ENCODE measurements at places on chromosomes 4 and X.

DNA sequence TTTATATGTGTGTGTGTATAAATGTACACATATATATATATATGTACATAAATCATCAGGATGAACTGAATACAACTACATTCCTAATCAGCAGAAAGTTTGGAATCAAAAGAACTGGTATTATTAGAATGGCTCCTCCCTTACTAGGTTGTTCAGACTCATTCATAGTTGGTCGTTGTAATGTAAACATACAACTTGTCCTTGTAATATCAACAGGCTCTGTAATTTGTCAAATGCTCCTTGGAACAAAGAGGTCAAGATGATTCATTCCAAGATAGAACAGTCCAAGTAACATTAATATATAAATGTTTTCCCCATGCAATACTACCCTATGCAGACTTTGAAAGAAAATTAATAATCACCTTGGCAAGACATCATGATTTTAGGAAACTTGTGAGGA, 351.4 kb upstream of the SMIM31 start:
- no peak for DNase-seq

DNA sequence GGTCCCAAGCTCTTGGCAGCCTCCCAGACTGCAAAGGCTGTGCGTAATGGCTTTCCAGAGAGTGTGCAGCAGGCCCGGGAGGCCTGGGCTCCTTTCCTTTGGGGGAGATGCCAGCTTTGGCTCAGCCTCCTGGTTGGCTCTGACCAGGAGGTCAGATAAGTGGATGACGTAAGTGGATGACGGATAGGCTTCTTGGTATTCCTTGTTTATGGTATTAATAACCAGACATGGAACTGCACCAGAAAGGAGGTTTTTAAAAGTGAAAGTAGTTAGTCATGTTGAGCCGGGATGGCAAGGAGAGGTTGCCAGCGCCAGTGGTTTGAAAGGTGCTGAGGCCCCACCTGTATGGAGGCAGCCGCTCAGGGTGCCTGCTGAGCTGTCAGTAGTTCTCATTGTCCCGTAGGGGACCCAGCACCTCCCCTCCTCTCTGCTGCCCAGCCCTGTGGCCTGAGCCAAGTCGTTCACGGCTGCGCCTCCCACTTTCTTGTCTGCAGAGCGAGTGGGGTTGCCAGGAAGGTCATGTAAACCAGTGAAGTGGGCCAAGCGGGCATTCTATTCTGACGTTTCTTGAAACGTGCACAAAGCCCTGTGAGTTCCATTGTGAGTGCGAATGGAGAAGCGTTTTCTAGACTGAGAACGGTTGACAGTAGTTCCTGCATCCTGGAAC, 28.7 kb upstream of the STOX2 start:
- DNase-seq = no peak

DNA sequence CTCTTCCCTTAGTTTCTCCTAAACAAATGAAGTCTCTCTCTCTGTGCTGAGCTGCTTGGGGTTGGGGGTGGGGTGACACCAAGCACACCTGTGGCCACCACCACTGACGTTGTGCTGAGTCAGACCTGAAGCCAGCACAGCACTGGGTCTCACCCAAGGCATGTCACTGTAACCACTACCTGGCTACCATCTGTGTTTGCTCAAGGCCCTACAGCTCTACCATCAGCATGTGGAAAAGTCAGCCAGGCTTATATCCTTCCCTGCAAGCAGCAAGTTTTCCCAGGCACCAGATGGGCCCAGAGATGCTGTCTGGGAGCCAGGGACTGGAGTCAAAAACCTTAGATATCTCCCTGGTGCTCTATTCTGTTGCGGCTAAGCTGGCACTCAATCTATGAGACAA, 6.9 kb downstream of the CXCL10 start:
- DNase-seq = no peak

- no peak for DNase-seq
Measured at GRCh38 chr4:30402276-30402675, 317.9 kb upstream of the PCDH7 start.

- DNase-seq = no peak
Measured at GRCh38 chrX:15988661-15989603, 134.3 kb upstream of the AP1S2 start.

- no peak for DNase-seq
Measured at GRCh38 chr4:48436318-48436717, 46.8 kb upstream of the SLC10A4 start.

- no peak for DNase-seq
Measured at GRCh38 chr4:85783483-85783882, 308.5 kb downstream of the ARHGAP24 start.

DNA sequence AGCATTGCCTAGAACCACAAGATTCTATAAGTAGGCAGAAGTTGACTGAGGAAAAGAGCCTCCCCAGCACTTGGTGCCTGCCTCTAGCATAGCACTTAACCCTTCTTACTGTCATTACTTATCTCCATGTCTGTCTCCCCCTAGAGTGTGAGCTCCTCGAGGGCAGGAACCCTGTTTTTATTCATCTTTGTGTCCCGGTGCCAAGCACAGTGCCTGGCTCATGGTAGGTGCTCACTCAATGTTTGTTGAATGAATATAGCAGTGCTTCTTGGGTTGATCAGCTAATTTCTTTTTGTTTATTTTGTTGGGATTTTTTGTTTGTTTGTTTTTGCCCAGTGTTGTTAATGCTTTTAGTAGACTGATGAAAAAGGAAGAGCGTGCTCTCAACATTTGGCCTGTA, 30.3 kb downstream of the KLF3 start:
- DNase-seq = no peak

GRCh38 chr4:15233626-15234025, 194.2 kb upstream of the C1QTNF7 start:
- no peak for DNase-seq

DNA sequence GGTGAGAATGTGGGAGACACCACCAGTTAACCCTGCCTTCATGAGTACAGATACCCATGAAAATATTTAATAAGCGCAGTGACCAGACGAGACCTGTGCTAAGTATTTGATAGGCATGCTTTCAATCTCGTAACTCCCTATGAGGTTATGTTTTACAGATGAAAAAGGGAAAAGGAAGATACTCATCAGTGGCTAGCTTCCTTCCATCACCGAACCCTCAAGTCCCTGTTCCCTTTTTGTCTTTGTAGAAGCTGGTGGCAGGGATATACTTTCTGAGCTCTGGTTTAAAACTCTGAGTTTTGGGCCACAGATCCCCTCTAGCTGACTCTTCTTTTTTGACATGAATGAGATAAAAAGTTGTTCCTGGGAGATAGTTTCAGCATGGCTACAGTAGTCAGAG, 26.3 kb downstream of the AFF1 start:
- DNase-seq = no peak

DNA sequence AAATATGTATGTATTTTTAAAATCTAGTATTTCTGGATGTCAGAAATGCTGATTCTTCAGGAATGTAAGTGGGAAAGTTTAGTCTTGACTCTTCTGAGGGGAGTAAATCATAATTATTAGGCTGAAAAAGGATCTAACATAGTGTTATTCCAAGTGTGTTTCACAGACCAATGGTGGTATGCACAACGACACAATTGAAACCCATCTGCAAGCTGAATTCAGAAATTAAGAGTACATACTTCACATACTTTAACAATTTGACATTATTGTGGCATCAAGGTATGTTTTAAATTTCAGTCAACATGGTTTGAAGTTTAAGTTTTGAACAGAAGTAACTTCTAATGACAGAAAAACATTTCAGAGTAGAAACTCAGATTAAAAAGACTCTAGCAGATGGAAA, 236.7 kb downstream of the SLC7A11 start:
- no peak for DNase-seq

DNA sequence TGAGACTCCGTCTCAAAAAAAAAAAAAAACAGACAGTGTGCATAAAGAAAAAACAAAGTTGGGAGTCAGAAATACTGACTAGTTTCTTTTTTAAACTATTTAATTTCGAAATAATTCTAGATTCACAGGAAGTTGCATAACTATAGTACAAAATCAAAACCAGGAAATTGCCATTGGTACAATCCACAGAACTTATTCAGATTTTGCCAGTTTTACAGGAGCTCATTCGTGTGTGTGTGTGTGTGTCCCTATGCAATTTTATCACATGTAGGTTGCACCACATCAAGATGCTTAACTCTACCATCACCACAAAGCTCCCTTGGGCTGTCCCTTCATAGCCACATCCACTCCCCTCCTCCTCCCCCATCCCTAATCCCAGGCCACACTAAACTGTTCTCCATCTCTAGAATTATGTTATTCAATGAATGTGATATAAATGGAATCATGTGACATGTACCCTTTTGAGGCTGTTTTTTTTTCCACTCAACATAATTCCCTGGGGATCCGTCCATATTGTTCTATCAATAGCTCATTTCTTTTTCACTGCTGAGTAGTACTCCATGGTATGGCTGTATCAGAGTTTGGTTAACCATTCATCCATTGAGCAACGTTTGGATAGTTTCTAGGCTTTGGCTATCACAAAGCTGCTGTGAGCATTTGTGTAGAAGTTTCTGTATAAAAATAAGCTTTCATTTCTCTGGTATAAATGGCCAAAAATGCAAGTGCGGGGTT, 16.3 kb upstream of the DDX3X start:
- DNase-seq = no peak

- DNase-seq = no peak
Measured at GRCh38 chrX:55120761-55121358, 32.0 kb downstream of the PAGE2 start.

DNA sequence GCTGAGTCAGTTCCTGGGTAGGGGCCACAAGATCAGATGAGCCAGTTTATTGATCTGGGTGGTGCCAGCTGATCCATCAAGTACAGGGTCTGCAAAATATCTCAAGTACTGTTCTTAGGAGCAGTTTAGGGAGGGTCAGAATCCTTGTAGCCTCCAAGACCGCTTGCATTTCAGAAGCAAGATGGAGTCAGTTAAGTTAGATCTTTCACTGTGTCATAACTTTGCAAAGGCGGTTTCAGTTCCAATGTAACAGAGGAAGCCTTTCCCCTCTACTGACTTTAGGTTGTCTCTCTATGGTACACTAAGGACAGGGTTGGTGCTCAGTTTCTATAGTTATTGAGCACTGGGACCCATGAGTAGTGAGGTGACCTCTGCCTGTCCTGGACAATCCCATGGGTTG, 127.3 kb upstream of the WDR1 start:
- no peak for DNase-seq

DNA sequence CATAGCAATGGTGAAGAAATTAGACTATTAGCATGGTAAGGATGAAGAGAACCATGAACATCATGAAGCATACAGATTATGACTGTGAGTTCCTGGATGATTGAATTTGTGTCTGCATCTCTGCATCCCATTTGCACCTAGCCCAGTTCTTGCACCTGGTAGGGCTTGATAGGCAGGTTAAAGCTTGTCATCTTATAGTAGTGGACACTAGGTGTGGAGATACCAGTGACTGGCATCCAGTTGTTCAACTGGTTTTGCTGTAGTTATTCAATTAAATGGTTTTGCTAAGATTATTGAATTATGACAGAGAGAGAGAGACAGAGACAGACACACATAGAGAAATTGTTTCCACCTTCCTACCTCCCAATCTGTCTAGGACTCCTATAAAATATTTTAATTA, 5.0 kb downstream of the ADH7 start:
- DNase-seq = no peak

GRCh38 chr4:121400632-121401031, 19.8 kb upstream of the QRFPR start:
- DNase-seq = no peak

GRCh38 chr4:92514627-92515026, 210.9 kb downstream of the GRID2 start:
- DNase-seq = no peak

- DNase-seq = no peak
Measured at GRCh38 chr4:85955620-85956292, 404.1 kb downstream of the MAPK10 start.

GRCh38 chr4:118035309-118035708, 1.0 kb downstream of the NDST3 start:
- no peak for DNase-seq

DNA sequence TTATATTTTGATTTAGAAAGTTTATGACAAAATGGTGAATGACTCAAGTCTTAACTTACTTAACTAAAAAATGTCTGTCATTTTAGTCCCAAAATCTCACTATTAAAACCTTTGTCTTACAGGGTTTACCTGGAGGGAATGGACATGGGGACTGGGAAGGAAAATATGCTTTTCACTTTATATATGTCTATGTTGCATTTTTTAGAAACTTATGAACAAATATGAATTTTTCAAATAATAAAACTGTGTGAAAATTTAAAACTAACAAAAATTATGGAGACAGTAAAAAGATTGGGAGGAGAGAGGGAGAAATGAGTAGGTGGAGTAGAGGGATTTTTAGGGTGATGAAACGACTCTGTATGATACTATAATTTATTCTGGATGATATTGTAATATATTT, 6.2 kb downstream of the MGARP start:
- no peak for DNase-seq

DNA sequence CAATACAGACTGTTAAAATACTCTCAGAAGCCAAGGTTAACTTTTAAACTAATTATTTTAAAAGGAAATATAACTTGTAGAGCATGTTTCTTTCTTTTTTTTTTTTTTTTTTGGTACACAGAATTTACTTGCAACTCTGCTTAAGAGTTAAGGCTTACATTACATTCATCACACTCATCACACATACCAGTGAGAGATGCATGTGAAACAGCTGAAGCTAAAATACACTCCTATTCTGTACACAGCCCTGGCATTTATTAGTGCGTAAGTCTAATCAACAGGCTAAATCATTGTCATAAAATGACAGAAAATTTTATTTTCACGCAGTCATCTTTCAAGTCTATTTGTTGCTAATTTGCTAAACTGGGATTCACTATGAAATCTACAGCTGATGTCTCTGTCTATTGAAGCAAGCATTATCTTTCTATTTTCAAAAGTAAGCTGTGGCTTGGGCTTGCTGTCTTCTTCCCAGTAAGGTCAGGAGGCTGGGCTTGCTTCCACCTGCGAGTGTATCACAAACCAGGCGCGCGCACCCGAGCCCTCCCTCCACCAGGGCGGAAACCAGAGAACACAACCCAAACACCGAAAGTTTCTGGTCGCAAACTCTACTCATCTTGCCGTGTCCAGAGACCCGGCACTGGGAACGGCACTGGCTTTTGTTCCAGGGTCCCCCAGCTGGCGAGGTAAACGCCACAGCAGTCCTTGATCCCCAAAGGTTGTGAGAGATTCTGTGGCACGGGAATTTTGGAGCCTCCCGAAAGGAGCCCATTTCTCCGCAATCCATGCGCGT, 3.9 kb downstream of the MAML3 start:
- DNase-seq = peak; percentile 29

GRCh38 chr4:71549516-71550160, 210.8 kb downstream of the SLC4A4 start:
- DNase-seq = no peak

- no peak for DNase-seq
Measured at GRCh38 chr4:166519774-166520173, 646.7 kb downstream of the TLL1 start.

DNA sequence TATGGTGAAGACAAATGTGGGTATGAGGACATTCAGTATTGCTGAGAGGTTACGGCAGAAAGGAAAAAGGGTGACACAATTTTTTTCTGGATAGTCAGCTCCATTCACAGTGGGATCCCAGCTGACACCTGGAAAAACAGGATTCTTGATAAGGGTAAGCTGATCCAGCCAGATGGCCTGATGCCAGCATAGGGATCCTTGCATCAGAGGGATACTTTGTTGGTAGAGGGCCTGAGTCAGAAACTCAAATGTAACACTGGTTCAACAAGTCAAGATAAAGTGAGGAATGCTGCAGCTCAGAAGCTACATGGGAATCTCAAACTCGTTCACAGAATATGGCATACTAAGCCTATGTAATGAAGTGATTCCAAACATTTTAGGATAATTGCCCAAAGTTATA, 726.7 kb downstream of the C4orf33 start:
- no peak for DNase-seq

Data from nucleus accumbens (tissue), 56 donors.